NCI-H774 (cell line): ENCODE measurements at places on chromosomes 12 and 14.

GRCh38 chr14:76306131-76306530 lies 69.8 kb upstream of the ESRRB start:
- DNase-seq = no peak

DNA sequence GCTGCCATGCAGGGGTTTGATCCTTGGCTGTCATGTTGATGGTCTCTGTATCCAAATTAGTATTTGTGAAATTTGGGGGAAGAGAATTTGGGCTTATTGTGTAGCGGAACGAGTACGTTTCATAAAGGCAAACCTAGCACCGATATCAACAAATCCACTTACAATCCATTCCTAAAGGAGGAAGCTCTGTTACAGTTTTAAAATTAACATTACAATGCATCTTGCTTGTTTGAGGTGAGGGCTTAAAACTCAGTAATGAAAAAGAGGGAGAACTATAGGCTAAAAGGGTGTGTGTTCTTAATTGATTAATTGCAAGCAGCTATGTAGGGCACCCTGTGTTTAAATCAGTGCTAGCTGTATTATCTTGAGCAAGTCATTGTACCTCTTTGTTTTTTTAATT lies 13.7 kb downstream of the RASSF3 start:
- DNase-seq = no peak

- DNase-seq = no peak
These were observed 157.5 kb upstream of the ATF7IP start for GRCh38 chr12:14207905-14208551.

DNA sequence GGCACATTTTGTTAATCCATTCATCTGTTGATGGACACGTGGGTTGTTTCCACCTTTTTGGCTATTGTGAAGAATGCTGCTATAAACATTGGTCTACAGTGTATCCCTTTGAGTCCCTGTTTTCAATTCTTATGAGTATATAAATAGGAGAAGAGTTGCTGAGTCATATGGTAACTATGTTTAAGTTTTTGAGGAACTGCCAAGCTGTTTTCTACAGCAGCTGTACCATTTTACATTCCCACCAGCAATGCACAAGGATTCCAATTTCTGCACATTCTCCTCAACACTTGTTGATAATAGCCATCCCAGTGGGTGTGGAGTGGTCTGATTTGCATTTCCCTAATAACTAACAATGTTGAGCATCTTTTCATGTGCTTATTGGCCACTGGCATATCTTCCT lies 6.9 kb upstream of the SVOP start:
- no peak for DNase-seq

- no peak for DNase-seq
These were observed 291.3 kb upstream of the ATP2B1 start for GRCh38 chr12:89999699-90000505.

DNA sequence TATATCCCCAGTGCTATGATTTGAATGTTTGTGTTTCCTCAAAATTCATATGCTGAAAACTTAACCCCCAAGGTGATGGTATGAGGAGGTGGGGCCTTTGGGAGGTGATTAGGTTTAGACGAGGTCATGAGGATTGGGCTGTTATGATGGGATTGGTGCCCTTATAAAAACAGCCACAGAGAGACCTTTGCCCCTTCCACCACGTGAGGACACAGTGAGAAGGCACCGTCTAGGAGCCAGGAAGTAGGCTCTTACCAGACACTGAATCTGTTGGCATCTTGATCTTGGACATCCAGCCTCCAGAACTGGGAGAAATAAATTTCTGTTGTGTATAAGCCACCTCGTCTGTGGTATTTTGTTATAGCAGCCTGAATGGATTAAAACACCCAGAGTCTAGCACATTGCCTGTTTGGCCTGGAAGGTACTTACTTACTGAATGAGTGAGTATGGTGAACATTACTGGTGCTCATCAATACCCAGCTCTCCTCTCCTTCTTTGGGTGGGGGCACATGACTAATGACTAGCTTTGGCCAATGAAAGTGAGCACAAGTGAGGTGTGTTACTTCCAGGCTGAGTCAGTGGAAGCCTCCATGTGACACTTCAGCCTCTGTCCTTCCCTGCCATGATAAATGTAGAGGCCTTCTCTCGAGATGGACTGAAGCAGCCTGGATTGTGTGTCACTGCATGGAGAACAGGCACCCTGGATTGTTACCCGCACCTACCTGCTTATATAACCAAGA lies 72.4 kb upstream of the CHST11 start:
- DNase-seq = no peak

DNA sequence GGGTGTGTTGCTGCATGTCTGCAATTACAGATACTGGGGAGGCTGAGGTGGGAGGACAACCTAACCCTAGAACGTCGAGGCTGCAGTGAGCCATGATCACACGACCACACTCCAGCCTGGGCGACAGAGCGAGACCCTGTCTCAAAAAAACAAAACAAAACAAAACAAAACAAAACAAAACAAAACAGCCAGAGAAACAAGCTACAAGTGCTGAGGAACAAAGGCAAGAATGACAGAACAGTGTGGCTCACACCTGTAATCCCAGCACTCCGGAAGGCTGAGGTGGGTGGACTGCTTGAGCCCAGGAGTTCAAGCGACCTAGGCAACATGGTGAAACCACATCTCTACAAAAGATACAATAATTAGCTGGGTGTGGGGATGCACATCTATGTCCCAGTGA lies 38.0 kb upstream of the SRP54 start:
- DNase-seq = no peak

- no peak for DNase-seq
These were observed 105.4 kb upstream of the FKBP4 start for GRCh38 chr12:2689393-2689792.

GRCh38 chr14:34981743-34982420 lies 910 bp upstream of the SRP54 start:
- peak; percentile 17 for DNase-seq

DNA sequence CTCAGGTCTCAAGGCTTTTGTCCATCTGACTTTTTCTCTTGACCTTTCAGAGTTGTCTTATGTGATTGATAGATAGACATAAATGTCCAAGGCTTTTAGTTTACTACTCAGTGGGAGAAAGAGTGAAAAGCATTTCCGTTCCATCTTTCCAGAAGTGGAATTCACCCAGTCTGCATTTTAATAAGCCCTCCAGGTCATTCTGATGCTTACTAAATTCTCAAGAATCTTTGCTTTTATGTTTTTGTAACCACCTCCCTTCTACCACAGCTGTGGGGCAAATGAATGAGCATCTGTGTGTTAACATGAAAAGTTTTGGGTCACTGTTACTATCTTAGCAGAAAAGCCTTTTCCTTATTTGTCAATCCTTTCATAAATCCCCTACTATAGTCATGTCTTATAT lies 251.4 kb downstream of the LRIG3 start:
- no peak for DNase-seq

DNA sequence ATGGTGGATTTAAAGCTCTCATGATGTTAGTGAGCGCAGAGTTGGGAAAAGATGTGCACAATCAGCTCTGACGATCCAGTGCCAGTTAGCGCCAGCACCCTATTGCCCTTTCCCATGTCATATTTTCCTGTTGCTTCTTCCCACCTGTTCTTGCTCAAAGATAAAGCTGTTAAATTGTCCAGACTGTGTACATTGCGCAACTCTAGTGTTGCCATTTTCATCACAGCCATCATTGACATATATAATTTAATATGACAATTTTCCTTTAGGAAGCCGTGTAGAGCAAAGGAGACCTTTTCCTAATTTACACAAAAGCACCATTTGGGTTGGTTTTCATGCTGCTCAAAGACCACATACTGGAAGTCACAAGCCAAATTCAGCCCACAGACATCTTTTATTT lies 5.7 kb upstream of the C12orf42 start:
- DNase-seq = no peak

DNA sequence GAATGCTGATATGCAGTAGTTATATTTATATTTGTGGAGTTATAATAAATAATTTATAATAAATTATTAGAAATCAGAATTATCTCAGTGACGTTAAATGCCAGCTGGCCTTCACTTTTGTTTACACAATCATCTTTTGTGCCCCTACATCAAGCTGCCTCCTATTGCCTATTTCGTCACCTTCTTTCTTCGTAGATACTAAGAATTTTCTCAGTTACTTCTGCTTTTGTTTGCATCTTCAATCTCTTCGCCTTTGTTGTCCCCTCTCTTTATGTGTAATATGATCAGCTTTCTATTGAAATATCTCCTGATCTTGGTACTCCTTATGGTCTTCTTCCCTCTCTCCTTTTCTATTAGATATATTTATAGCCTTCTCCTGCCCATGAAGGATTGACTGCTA lies 197.0 kb downstream of the ERC1 start:
- DNase-seq = no peak

DNA sequence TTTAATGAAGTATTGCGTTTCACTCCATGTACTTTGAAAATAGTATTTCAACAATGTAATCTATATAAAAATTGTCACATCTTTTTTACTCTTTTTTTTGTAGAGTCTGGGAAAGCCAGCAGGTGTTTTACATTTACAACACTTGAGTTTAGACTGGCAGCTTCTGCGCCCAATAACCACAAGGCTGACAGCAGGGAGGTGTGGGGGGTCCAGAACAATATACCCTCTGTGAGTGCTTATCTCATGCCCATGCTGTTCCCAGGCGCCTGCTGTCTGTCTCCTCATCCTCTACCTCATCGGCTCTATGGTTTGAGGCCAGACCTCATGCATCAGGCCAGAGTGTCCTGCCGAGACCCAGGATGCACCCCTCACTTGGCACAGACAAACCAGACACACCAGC lies 24.9 kb downstream of the FBRSL1 start:
- no peak for DNase-seq

GRCh38 chr12:108375986-108376663 lies 37.0 kb upstream of the CMKLR1 start:
- DNase-seq = no peak

- no peak for DNase-seq
These were observed 6.2 kb downstream of the IRAK3 start for GRCh38 chr12:66195242-66195641.

DNA sequence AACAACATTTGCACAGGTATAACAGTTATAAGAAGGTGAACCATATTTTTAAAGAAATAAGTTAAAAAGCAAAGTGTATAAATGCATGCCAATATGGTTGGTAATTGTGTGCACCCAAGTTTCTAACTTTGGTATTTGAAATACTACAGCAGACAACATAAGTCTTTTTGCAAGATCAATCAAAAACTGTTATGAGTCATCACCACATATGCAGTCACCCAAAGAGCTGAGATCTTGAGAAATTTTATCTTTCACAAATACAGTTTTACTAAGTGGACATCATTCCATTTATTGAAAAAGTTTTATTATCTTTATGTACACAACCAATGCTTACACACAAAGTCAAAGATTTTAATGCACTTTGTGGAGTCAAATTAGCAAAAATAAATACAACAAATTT lies 7.0 kb upstream of the ACSS3 start:
- no peak for DNase-seq

DNA sequence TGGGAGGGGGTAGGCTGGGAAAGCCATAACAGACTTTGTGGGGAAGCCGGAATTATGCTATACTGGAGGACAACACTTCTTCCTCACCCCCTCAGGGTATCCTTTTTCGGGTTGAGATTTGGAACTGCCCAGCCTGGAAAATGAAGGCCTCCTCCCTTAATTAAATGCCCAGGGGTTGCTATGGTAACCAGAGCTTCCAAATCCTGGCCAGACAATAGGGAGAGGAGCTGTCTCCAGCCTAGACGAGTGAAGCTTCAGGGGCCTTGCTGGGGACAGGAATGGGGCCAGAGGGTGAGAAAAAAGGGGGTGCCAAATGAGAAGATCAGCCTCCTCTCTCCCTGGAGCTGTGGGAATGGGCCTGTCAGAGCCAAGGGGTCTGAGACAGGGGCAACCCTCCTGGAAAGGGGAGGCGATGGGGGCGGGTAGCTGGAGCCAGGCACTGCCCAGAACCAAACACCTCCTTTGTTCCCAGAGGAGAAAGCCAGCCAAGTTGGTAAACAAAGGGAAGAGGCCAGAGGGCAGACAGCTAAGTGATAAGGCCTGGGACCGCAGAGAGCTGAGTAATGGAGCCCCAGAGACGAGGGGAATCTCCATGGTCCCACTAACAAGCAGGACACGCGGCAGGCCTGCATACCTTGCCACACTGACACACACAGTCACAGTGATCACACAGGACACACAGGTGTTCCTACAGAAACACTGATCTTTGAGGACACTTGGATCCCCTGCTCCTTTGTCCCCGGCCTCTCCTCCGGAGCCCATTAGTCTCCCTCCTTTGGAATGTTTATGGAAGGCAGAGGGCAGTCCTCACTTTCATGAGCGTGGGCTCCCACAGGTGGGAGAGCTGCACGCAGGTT lies 17.9 kb upstream of the RND1 start:
- peak; percentile 6 for DNase-seq

GRCh38 chr14:57479197-57479596 lies 14.5 kb downstream of the CCDC198 start:
- no peak for DNase-seq

GRCh38 chr12:113612076-113612728 lies 140.5 kb upstream of the LHX5 start:
- DNase-seq = no peak

GRCh38 chr12:71949646-71950045 lies 11.0 kb downstream of the TPH2 start:
- peak; percentile 54 for DNase-seq

DNA sequence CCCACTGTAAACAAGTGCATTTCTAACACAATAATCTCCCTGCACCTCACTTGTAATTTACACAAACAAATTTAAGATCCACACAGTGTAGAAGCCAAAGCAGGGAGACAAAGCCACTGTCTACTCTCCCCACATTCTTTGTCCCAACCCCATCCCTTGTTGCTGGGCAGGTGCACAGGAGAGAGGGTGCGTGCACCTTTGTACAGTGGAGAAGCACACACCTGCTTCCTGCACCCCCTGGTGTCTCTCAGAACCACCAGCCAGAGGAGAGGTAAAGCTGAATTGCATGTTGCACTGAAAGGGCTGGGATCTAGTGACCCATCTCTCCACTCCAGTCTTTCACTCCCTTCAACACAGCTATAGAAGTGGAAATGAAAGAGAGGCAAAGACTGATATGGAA lies 51.4 kb upstream of the IFNG-AS1 start:
- DNase-seq = peak; percentile 73

DNA sequence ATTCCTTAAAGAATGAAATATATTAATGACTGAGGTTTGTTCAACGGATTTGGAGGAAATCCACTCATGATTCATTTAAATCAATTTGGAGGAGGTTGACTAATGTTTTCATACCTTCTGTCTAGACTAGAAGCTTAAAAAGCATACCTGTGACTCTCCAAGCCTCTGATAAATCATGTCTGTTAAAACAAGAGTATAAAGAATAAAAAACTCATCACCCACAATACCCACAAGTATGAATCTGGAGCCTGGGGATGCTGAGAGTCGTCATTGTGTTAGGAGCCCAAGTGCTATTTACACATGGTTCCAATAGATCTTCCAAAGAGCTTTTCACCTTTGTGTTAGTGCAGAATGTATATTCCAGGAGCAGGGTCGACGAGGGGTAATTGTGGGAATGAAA lies 86.8 kb upstream of the ADAMTS20 start:
- no peak for DNase-seq
